ENCODE measurements at places on chromosomes 16 and 17. TPM values are rescaled to one million over a fixed set of nuclear protein-coding genes. Genes with fewer than 3 reads are reported as not detected.

Gene BEAN1
- total RNA-seq: not detected

Gene TBC1D16
- 67.3 TPM for total RNA-seq

Gene TPSAB1
- not detected for total RNA-seq

Gene CLEC19A
- not detected for total RNA-seq

Gene PLA2G15
- 23.7 TPM for total RNA-seq

Gene DBNDD1
- total RNA-seq: 13.6 TPM

Gene MT1G
- total RNA-seq: not detected

Gene KRT33B
- not detected for total RNA-seq

Gene RGS9
- 1.3 TPM for total RNA-seq

Gene TEKT5
- 0.65 TPM for total RNA-seq

Gene PIK3R5
- total RNA-seq: not detected

Gene BTBD17
- not detected for total RNA-seq

Gene WFIKKN1
- under 0.01 TPM for total RNA-seq

Gene CMTM3
- 63.1 TPM for total RNA-seq

Gene CLDN7
- 13.4 TPM for total RNA-seq

Gene ANKRD13B
- 29.7 TPM for total RNA-seq

Gene KREMEN2
- not detected for total RNA-seq

Gene LGALS9B
- total RNA-seq: not detected

Gene CDK5R1
- 2.4 TPM for total RNA-seq

Gene C17orf107
- 1.3 TPM for total RNA-seq

Gene STX1B
- 0.33 TPM for total RNA-seq

Gene RHBDL1
- 0.38 TPM for total RNA-seq

All from vein endothelial cell (primary cell).